ENCODE measurements at places on chromosomes 5 and 9.

DNA sequence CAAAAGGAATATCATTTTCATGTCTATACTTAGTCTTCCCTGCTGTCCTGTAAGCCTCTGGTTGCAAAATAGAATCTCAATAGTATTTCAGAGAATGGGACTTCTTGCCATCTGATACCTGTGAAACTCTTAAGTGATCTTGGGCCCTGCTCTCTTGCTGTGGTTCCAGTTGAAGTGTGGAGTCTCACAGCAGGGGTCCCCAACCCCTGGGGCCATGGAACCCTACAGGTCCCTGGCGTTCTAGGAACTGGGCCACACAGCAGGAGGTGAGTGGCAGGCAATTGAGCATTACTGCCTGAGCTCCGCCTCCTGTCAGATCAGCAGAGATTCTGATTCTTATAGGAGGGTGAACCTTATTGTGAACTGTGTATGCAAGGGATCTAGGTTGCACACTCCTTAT, 65.9 kb downstream of the ZSWIM6 start:
- DNase-seq = no peak

GRCh38 chr9:96758845-96759673, 18.8 kb downstream of the ZNF510 start:
- DNase-seq = no peak

GRCh38 chr9:3435732-3436131, 90.1 kb downstream of the RFX3 start:
- no peak for DNase-seq

DNA sequence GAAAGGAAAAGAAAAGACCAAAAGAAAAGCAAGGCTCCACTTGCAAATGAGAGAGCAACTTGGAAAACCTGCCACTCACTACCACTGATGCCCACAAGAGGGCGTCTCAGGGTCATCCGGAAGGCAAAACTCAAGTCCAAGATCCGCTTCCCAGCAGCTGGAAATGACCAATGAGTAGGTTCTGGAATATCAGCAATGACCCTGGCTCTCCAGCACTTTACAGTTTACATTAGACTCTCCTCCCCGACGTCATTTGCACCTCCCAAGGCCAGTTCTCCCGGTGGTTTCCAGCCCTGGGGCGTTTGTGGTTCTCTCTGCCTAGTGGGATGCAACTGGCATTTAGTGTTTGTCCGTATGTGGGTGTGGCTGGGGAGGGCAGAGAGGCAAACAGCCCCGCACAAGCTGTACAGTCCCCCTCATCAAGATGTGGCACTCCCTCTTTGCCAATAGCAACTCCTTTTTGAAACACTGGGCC, 193.8 kb upstream of the ZNF618 start:
- peak; percentile 25 for DNase-seq

DNA sequence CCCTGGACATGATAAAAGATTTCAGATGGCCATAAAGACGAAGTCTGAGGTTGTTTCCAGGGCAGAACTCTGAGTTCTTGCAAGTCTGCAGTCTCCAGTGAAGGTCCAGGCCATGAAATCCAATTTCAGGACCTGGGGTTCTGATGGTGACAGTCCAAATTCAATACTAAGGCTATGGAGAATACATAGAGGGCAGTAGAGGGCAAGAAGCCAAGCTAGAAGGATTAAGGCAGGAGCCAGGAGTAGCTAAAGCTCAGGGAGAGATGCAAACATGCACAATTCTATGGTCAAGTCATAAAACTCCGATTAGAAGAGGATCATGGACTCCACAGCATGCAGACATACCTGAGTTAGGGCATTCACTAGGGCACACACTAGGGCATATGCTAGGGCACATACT, 11.4 kb downstream of the SLIT3 start:
- no peak for DNase-seq

- DNase-seq = no peak
Measured at GRCh38 chr5:41858890-41859289, 11.3 kb downstream of the OXCT1 start.

DNA sequence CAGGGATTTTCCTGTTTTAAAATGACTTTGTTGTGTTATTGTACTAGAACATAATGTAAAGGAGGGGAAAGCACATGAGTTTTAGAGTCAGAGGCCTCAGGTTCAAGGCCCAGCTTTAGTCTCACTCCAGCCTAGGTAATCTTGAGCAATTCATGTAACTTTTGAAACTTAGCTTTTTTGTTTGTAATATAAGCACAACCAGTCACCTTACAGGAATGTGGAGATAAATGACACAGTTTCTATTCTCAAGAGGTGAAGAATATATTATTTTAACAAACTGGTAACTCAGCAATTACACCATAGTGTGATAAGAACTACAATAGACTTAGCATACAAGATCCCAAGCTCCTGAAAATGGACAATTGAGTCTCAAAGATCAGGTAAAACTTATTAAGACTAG, 51.2 kb downstream of the ADAMTS19 start:
- no peak for DNase-seq

- DNase-seq = no peak
Measured at GRCh38 chr9:25472085-25472607, 206.1 kb downstream of the TUSC1 start.

- DNase-seq = no peak
Measured at GRCh38 chr5:173627271-173627670, 10.8 kb upstream of the BOD1 start.

- DNase-seq = no peak
Measured at GRCh38 chr5:57033503-57033902, 81.6 kb upstream of the MIER3 start.

- DNase-seq = no peak
Measured at GRCh38 chr9:73269430-73270101, 117.9 kb downstream of the ANXA1 start.

DNA sequence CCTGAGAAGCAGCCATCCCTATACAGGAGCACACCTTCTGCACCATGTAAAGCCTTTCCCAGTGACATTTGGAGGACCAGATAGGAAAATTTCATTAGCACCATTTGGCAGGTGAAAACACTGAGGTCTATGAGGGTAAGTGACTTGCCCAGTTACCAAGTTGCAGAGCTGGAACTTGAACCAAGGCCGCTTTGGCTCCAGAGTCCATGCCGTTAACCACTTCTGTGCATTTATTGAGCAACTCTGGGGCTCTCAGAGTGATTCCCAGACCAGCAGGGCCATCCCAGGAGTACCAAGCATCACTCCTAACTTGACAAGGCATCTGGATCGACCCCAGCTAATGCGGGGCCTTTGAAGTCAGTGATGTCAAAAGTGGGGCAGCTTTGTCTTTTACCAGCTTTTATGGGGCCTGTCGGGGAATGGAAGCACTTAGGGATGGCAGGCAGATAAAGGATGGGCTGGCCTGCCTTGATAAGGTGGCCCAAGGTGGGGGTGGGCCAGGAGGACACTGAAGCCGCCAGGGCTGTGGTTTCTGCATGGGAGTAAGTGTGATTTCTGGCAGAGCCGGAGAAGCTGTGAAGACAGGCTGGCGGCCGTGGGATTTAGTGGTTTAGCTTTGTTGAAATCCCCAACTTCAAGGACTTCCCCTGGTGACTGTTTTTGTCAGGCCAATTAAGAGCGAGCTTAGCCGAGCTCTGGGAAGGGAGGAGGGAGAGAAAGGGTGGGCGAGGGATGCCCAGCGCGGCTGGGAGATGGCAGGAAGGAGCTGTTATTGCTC, 127.3 kb downstream of the MACROH2A1 start:
- DNase-seq = no peak

GRCh38 chr5:66647146-66647856, 51.1 kb downstream of the MAST4 start:
- no peak for DNase-seq

GRCh38 chr9:90909225-90909624, 107.6 kb downstream of the SYK start:
- DNase-seq = no peak

- no peak for DNase-seq
Measured at GRCh38 chr9:223152-223551, 8.5 kb downstream of the DOCK8 start.

DNA sequence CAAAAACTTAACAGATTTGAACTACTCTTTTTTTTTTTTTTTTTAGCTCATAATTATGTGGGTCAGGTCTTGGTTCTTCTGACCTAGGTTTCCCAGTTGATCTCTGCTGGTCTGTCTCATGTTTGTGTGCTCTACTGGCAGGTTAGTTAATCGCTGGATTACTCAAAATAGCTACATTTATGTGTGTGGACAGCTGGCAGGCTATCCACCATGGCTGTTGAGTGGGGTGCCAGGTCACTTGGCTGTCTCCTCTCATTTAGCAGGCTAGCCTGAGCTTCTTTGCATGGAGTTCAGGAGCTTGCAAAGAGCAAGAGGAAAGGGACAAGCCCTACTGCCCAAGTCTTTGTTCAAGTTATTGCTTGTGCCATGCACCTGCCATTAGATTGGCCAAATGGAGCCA, 9.3 kb downstream of the ADCY2 start:
- no peak for DNase-seq

DNA sequence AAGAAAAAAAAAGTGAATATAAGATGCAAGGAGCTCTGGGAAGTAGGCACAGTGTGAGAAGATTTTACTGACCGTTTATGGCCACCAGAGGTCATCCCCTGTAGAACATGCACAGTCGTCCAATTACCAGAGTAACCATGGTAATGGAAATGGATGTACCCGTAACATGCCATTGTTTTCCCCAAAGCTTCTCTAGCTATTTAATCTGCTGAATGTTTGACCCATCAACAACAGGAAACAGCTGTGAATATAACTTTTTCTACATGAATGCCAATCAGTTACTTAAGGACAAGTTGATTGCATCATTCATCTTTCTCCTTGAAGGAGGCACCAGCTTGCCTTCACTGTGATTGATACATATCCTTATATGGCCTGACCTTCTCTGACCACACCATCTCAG, 1967.0 kb upstream of the CDH9 start:
- DNase-seq = no peak

GRCh38 chr9:72154468-72155285, 5.4 kb downstream of the GDA start:
- DNase-seq = no peak

- no peak for DNase-seq
Measured at GRCh38 chr5:125085797-125086505, 339.5 kb upstream of the ZNF608 start.

GRCh38 chr5:69276422-69277174, 41.9 kb downstream of the CDK7 start:
- no peak for DNase-seq

- no peak for DNase-seq
Measured at GRCh38 chr5:114361724-114362196, at the start of gene KCNN2. Gene KCNN2, plus strand, starts transcription at chr5:114362070. Its CDS starts 70 bp downstream, at chr5:114362140.

GRCh38 chr5:159737263-159737662, 179.0 kb upstream of the ADRA1B start:
- no peak for DNase-seq

DNA sequence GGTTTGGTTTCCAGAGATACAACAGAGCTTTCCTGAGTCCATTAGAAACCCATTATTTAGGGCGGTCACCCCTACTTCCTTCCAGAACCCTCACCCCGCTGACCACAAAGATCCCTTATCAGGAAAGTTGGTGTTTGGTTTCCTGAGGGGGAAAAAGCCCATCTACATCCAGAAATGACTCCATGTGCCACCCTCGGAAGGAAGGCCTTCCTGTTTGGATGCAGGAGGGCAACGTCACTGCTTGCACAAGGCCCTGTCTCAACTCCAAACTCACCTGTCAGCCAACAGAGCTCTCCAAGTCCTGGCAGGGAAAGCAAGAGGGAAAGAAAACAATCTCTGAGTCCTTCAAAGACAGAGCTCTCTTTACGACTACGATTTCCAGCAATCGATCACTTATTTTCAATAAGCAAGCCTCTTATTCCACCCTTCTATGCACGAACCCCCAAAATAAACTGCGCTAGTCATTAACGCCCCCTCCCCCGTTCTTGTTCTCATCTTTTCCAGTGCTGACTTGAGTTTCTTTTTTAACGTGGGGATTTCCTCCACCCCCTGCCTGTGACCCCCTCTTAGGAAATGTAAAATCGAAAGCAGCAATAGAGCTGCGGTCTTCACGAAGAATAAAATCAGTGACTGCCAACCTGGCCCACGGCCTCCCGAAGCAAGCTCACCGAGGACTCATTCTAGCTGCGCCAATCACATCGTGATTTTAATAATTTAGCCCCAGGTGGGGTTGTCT, 35.7 kb upstream of the NTNG2 start:
- DNase-seq = no peak

- no peak for DNase-seq
Measured at GRCh38 chr9:137070906-137071275, 534 bp upstream of the SAPCD2 start.

- no peak for DNase-seq
Measured at GRCh38 chr9:114177423-114178064, 22.2 kb downstream of the COL27A1 start.

- no peak for DNase-seq
Measured at GRCh38 chr9:37944671-37945481, 40.9 kb upstream of the SLC25A51 start.

GRCh38 chr5:35393901-35394300, 163.6 kb upstream of the PRLR start:
- no peak for DNase-seq

DNA sequence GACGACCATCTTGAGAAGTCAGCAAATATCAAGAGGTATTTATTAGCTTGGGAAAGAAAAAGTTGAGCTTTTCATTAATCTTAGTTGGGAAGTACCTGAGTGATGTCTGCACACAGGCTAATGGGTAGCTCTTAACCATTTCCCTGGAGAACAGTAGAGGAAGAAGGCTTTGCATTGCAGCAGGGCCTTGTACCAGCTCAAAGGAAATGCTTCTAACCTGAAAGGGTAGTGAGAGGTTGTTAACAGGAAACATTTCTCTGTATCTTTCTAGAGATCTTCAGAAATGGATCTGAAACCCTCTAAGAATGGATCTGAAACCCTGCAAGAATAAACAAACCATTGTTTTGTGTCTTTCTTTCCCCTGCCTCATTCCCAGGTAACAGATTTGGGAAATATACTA, 393.3 kb downstream of the PLK2 start:
- no peak for DNase-seq

DNA sequence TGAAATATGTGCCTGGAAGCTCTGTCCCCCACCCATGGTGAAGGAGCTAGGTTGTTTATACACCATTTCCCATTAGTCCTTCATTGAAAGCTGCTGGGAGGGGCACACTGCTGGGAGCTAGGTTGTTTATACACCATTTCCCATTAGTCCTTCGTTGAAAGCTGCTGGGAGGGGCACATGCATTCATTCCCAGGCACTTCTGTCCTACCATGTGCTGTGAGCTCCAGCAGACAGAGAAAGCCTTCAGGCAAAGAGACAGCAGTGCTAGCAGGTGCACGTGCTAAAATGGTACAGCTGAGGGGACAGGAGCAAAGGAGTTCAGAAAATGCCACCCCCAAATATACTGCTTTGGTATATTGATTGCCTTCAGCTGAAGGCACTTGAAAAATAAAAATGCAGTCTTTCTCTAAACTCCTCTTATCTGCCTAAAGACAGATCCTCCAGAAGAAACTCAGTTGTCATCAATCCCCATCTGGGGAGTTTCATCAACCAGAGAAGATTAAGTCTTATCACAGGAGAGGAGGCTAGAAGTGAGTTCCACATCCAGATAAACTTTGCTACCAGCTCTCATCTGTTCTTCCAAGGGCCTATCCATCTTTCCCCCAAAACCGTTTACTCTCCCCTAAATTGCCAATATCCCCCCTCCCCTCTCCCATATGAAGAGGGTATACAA, 27.7 kb upstream of the DAPK1 start:
- DNase-seq = no peak
